ENCODE measurements at places on chromosomes 1 and 21. TPM values are rescaled to one million over a fixed set of nuclear protein-coding genes. Genes with fewer than 3 reads are reported as not detected.

Gene TP73
- not detected for total RNA-seq

Gene LCE1A
- not detected for total RNA-seq

Gene TDRD5
- not detected for total RNA-seq

Gene ITPKB
- total RNA-seq: 15.4 TPM

Gene ZNF496
- 15.9 TPM for total RNA-seq

Gene BCL2L15
- total RNA-seq: 3.6 TPM

Gene PRR9
- total RNA-seq: 8.2 TPM

Gene RCSD1
- total RNA-seq: 17.8 TPM

Gene RGS8
- total RNA-seq: 5.3 TPM

- DNase-seq: no peak
These were observed 3.4 kb upstream of the PLEKHM2 start for GRCh38 chr1:15680561-15681348.

GRCh38 chr1:61053226-61053711, 29.1 kb upstream of the NFIA start:
- no peak for DNase-seq

GRCh38 chr1:112320058-112320457, 76.0 kb upstream of the CTTNBP2NL start:
- no peak for DNase-seq

DNA sequence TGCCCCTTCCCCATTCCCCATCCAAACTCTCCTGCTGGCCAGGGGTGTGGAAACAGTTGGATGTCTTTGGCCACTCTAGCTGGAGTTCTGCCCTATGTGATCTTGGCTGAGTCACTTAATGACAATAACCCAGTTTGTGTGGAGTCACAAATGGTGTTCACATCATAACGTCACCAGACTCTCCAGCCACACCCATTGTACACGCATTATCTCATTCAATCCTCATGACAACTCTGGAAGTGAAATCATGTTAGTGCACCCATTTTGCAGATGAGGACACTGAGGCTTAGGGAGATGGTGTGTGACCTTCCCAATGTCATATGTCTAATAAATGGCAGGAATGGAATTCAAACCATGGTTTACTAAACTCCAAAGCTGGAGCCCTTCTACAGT, 1.2 kb upstream of the CDA start:
- no peak for DNase-seq

- DNase-seq: no peak
These were observed 9.6 kb downstream of the FHAD1 start for GRCh38 chr1:15256584-15256983.

DNA sequence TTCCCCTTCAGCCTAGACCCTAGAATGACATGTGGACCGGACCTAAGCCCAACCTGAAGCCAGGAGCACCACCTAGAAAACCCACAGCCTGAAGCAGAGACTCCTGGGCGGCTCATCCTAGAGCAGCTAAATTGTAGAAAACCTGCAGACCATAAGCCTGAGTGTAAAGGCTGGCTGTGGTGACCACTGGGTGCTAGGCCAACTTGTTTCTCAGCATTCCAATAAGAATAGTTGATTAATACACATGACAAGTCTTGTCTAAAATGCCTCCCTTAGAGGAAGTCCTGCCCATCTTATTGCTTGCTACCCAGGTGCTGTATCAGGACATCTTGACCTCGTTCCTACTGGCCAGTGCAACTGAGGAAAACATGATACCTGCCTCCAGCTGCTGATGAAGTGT, 23.3 kb upstream of the CASQ2 start:
- no peak for DNase-seq

DNA sequence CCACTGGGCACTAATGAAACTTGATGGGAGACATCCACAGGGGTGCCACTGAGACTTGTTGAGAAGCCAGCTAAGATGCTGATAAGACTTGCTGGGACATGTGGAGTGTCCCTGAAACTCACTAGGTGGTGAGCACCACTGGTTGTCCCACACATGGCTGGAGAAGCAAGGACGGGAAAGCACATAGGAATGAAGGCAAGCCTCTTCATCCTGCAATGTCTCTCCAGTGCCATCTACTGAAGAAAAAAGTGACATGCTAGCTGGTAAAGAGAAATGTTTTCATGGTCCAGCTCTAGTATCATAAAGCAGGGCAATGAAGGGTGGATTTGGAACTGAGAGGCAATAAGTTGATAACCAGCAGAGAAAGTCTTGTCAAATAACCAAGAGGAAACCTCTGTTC, 283.0 kb downstream of the PAPPA2 start:
- no peak for DNase-seq

GRCh38 chr21:29306920-29307319, 8.2 kb downstream of the BACH1 start:
- no peak for DNase-seq

DNA sequence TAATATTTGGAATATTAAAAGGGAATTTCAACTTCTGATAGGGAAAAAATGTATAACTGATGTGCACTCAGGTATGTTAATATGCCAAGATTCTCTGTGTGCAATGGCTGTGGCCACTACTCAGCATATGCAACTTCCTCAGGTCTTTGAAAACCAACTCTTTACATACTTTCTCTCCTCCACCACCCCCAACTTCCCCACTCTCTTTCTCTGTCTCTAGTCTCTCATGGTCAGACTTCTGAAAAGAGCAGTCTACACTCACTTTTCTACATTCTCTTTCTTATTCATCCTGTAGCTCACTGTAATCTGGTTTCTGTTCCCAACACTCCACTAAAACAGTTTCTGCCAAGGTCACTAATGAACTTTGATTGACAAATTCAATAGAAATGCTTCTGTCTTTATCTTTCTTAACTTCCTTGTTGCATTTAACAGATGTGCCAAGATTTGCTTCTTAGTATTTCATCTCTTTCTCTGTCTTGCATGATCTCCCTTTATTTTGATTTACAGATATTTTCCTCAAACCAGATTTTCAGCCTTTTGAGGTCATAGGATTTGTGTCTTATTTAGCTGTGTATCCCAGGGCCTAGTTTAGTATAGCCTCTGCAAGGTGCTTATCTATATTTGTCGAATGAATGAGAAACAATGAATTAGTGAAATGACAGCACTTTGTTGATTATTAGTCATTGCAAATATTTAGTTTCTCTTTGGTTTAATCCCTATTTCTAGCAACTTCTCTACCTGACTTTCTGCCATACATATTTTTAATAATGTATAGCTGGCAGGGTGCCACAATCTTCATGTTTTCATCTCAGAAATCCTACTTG, 168.9 kb downstream of the LMO4 start:
- DNase-seq: peak; percentile 60

DNA sequence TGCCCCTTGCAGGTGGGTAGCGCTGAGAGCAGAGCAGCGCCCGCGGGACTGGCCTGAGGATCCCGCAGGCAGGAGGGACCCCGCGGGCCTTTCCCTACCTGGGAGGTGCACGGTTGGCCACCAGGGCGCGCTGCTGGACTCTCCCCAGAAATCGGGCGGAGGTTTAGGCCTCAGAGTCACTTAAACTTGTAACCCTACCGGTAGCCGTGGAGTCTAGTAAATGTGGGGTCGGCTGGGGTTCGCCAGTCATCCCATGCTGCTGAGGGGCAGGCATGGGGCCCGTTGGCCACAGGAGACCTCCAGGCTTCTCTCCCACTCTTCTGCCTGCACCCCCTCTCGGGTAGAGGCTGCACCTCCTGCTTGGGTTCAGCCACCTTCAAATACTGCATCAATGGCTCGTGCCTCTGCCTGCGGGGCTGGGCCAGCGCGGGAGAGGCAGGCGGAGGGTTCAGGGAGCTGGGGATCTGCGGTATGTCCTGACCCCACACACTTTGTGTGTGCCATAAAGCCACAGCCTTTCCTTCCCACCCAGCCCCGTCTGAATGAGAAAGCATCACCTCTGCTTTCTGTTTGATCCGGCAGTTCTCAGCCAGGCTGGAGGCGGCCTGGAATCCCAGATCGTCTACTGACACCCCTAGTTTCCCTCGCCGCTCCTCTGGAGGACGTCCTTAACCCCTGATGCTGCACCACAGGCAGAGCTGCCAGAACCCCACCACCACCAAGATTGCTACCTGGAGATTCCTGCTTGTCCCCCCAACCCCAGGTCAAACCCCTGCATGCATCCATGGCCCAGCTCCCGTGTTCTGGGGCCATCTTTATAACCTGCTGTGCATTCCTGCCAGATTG, 12.3 kb upstream of the GSTM4 start:
- DNase-seq: peak; percentile 73

DNA sequence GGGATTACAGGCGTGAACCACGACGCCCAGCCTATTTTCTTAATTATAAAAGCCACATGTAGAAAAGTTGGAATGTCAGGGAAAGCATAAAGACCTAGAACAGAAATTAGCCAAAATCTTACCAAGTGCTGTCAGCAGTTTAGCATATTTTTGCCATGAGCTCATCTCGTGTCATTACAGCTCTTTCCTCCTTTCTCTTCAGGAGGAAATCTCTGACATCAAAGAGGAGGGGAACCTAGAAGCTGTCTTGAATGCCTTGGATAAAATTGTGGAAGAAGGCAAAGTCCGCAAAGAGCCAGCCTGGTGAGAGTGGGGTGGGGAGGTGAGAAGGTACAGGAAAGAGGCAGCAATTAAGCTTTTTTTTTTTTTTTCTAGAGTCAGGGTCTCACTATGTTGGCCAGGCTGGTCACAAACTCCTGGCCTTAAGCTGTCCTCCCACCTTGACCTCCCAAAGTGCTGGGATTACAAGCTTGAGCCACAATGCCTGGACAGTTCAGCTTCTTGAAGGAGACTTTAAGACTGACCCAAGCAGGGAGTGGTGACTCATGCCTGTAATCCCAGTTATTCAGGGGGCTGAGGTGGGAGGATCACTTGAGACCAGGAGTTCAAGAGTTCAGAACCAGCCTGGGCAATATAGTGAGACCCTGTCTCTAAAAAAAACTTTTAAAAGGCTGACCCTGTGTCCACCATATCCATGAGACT, 8.4 kb upstream of the BGLAP start:
- DNase-seq: peak; percentile 35

DNA sequence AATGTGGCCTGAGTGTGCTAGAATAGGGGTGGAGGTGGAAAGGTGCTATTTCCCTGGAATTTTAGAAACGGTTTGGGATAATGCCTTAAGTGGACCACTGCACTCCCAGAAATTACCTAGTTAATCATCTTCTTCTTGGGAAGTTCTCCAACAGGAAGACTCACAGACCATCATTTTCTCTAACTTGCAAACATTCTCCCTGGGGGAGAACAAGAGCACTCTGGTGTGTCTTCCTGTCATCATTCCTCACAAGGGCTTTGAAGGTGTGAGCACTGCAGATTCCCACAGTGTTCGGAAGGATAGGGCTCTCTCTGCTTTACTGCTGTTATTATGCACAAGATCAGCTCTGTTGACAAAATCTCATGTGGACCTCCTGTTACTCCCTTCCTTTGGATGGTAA, 54.9 kb upstream of the TSPAN2 start:
- DNase-seq: no peak
